ENCODE measurements at places on chromosomes 12 and 14.

DNA sequence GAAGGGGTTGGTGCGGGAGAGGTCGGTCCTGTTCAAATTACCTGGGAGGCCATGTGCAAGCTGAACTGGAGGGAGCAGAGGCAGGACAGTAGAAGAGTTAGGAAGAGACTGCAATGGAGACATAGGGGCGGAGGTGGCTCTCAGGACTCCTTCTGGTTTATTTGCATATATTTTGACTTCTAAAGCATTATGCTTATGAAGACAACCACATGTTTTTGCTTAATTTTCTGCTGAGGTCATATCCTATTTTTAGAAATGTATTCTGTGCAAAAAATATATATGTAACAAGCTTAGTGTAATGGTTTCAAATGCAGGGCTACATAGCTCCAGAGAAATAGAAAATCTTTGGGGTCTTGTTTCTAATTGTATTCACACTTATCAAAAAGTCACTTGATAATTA, 137.0 kb upstream of the MDM1 start:
- DNase-seq, result no peak

DNA sequence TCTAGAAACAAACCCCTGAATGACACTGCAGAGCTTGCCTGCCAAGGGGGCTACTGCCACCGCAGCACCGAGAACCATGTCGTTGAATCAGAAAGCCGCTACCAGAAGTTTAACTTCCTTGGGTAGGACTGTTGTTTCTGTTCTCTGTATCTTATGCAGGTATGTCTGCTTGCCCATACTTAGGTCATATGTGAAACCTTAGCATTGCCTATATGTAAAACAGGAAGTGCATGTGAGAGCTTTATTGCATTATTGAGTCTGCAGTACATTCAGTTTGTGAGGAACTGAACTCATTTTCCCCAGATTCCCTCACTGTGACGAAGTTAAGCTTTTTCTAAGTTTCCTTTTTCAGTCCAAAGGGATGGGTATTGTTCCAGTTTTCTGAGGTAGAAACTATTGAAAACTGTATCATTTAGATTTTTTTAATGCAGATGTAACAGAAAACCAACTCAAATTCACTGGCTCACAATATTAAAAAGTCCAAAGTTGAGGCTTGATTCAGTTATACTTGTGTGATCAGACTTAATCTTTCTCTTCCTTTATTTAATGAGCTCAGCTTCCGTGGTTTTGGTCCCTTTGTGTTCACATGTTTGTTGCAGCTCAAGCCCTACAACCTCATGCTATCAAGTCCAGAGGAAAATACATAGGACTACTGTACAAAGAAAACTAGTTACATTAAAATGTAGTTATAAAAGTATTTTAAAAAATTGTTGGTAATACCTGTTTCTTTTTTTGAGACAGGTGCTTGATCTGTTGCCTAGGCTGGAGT, 6.9 kb downstream of the FBXO34 start:
- peak; percentile 10 for DNase-seq

- no peak for DNase-seq
These were observed 440.3 kb upstream of the RGS6 start for GRCh38 chr14:71491931-71492330.

DNA sequence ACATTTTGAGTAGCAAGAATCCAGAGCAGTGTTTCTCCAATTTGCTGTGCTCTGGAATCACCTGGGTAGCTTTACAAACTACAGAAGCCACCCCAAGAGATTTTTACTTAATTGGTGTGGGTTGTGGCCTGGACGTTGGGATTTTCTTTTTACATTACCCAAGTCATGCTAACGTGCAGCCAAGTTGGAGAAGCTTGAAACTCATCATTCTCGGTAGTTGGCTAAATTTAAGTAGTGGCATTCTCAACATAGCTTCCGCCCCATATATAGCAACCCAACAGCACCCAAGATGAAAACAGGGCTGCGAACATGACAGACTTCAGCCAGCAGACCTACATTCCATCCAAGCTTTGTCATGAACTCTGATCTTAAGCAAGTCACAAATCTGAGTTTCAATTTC, 25.0 kb downstream of the DAD1 start:
- DNase-seq, result no peak

- DNase-seq, result no peak
These were observed 280.2 kb downstream of the TMEM121 start for GRCh38 chr14:105806568-105806967.

Data from GF-D8 (cell line).